ENCODE measurements at places on chromosomes 7 and 10.
A peak's percentile ranks its signal among the peaks of the same experiment; 100 is the strongest.

DNA sequence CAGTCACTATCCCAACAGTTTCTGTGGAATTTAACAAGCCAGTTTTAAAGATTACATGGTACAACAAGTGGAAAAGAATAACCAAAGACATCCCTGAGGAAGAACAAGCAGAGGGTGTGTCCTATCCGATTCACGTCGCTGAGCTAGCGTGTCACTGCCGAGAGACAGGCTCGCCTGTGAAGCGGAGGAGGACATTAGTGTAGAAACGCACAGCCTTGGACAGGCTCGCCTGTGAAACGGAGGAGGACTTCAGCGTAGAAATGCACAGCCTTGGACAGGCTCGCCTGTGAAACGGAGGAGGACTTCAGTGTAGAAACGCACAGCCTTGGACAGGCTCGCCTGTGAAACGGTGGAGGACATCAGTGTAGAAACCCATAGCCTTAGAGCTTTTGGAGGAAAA is 52.7 kb upstream of the INPP5A start:
- DNase-seq, result no peak

DNA sequence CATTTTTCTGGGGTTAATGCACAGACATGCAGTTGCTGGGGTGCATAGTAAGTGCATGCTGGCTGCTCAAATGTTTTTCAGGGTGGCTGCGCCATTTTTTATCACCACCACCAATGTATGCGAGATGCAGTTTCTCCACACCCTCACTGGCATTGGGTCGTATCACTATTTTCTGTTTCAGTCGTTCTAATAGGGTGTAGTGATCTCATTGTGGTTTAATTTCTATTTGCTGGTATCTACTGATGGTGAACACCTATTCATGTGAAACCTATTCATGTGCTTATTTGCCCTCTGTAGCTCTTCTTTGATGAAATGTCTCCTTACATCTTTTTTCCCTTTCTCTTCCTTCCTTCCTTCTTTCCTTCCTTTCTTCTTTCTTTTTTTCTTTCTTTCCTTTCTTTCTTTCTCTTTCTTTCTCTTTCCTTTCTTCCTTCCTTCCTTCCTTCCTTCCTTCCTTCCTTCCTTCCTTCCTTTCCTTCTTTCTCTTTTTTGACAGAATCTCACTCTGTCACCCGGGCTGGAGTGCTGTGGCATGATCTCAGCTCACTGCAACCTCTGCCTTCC is 84.3 kb downstream of the ELFN1 start:
- DNase-seq, result no peak

DNA sequence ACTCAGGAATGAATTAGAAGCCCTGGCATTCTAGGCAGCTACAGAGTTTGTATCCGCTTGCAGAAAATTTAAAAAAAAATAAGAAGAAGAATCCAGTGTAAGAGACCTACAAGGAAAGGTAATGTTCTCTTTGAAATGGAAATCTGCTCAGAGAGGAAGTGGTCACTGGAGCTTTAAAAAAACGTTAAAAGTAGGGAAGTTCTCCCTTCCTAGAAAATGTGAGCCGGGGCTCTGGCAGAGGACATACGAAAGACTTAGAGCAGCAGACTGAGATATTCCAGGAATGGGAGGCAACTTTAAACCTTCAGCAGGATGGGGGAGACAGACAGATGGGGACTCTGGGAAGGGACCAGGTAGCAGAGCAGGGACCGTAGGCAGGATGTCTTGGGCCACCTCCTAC is 149.4 kb upstream of the NPS start:
- no peak for DNase-seq

GRCh38 chr10:3935933-3936359 is 150.9 kb upstream of the KLF6 start:
- DNase-seq, result peak; percentile 77

- no peak for DNase-seq
These were observed 10.0 kb downstream of the TLX1 start for GRCh38 chr10:101140950-101141615.

- DNase-seq, result no peak
These were observed 23.6 kb downstream of the PITRM1 start for GRCh38 chr10:3148994-3149393.

- no peak for DNase-seq
These were observed 48.0 kb downstream of the BRAF start for GRCh38 chr7:140876519-140877248.

DNA sequence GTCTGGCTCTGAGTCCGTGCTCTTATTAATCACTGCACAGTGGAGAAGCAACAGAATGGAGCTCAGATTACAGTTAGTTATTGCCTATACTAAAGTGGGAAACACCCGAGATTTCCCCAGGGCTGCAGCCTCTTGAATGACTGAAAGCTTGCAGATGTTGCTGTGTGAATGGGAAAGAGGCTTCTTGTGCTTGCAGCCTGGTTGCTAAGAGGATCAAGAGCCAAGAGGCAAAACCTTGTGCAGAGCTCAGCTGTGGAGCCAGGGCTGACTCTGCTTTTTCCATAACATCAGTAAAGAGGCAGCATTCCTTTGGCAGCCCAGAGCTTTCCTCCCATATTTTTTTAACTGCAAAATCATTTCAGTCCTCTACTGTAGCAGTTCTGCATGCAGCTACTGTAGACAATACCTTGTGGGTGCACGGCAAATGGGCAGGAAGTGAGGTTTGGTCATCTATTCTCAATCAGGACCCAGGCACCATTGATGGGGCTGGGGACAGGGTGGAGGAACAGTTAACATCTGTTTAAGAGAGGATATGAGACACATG is 86.5 kb downstream of the RALA start:
- DNase-seq, result peak; percentile 60

- no peak for DNase-seq
These were observed 127.6 kb upstream of the RHOBTB1 start for GRCh38 chr10:61071580-61071979.

DNA sequence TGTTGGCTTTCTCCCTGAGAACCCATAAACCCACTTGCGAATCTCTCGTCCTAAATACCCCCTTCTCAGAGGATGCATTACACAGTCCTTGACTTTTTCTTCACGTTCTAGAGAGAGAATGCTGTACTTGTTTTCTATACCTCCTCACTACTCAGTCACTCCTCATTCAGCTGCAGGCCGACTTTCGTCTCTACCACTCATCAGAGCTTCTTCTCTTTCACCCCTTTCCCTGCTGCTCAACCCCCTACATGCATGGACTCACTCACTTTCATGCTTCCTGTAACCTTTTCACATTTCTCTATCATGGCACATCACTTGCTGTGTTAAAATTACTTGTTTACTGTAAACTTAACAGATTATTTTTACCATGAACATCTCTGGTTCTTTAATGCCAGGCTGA is 19.8 kb downstream of the MDFIC start:
- DNase-seq, result no peak

- no peak for DNase-seq
These were observed 202.9 kb downstream of the GLRX3 start for GRCh38 chr10:130339091-130339490.

GRCh38 chr10:33832124-33832787 is 497.8 kb upstream of the NRP1 start:
- DNase-seq, result no peak

GRCh38 chr10:119406601-119407253 is 135.8 kb downstream of the RGS10 start:
- DNase-seq, result no peak

DNA sequence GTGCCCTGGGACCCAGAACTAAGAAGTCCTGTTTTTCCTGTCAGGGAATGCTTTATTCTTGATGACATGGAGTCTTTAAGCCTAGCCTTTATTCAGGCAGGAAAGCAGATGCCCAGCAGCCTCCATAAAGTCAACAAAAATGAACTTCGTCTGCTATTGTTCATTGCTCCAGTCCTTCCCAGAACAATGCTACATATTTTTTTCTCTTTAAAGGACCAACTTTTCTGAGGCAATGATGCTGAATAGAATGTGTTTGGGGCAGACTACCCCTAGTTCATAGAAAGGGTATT is 47.6 kb upstream of the PDCD4 start:
- no peak for DNase-seq

- DNase-seq, result no peak
These were observed 9.8 kb downstream of the CDHR1 start for GRCh38 chr10:84204122-84204521.

DNA sequence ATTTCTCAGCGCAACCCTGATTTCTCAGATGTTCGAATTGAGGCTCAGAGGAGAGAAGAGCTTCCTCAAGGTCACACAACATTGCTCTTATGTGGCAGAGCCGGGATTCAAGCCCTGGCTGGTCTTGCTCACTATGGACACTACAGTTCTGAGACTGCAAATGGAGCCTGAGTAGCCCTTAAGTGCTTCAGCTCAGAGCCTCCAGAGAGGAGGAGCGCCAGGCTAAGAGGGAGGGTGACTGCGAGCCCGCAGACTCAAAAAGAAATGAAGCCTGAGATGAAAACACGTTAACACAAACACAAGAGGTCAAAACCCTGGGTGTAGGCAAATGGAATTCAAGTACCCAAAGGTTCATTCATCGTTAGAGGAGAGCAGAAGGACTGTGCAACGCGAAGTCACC is 13.9 kb downstream of the ARHGAP22 start:
- DNase-seq, result no peak

- DNase-seq, result no peak
These were observed 18.5 kb downstream of the CFAP70 start for GRCh38 chr10:73340121-73340520.

DNA sequence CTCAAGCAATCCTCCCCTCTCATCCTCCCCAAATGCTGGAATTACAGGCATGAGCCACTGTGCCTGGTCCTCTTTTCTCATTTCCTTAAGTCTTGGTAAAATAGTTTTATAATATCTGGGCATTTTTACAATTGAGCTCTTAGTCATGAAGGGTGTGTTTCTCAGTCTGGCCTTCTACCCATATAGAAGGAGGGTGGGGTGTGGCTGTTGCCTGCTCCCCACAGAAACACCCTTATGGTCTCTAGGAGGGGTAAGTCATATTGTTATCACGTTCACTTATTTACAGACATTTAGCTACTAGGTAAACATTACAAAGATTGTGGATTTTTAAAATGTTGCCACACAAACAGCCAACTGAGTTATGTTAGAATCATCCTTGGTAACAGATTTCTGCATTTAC is 6.7 kb upstream of the OTUD1 start:
- no peak for DNase-seq

GRCh38 chr7:84469034-84469433 is 274.4 kb upstream of the SEMA3A start:
- no peak for DNase-seq

- no peak for DNase-seq
These were observed 110.7 kb downstream of the ANKRD30A start for GRCh38 chr10:37236093-37236492.

DNA sequence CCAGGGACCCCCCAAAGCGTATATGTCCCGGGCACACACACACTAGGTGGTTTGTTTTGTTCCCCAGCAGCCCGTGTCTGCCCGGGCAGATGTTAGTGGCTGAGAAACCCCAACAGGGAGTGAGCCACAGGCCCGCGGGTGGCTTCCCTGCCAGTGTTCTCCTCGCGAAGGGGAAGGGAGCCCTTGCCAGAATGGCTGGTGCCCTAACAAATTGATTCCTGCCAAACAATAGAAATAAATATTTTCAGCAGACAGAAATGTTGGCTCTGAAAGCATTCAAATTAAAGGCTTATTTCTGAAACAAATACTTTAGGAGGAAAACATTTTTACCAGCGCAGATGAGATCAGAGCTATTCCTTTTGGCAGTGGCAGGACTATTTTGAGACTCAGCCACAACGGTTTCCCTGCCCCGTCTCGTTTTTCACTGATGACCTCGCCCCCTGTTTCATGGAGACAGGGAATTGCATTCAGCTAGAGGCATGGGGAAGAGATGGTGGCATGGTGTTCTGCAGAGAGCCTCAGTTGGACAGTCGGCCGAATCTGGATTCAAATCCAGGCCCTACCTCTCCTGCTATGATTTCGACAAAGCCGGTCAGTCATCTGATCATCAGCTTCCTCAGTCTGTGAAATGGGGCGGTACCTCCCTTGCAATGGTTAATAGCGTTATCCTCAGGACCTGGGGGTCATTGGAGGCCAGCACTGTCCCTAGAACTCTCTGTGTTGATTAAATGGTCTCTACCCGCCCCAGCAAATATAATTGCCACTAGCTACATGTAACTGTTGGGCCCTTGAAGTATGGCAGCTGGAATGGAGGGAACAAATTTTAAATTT is 84.5 kb downstream of the CUX1 start:
- DNase-seq, result peak; percentile 58

DNA sequence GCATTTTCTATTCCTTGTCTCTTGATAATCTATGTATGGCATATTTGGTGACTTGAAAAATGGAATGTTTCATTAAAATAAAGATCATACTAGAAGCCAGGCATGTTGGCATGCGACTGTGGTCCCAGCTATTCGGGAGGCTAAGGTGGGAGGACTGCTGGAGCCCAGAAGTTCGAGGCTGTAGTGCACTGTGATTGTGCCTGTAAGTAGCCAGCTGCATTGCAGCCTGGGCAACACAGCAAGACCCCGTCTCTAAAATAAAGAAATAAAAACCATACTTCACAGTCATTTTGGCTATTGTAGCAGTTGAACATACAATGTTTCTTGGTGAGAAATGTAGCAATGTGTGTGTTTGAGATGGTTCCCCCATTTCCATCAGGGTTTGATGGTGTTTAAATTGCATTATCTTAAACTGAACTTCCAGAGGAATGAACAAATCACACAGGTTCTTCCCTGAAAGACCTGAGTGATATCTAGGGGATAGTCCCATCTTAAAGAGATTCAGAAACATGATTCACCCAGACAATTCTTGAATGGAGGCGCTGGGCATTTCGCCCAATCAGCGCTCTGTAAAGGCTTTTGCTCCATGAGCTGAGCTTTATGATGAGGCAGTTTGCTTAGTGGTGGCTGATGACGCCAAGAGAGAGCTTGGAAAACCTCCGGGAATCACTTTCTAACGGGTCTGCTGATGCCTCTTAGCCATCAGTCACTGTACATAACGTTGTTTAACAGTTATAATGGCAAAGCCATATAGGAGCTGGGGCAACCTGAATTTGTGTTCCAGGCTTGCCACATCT is 19.4 kb upstream of the BTBD16 start:
- DNase-seq, result no peak

DNA sequence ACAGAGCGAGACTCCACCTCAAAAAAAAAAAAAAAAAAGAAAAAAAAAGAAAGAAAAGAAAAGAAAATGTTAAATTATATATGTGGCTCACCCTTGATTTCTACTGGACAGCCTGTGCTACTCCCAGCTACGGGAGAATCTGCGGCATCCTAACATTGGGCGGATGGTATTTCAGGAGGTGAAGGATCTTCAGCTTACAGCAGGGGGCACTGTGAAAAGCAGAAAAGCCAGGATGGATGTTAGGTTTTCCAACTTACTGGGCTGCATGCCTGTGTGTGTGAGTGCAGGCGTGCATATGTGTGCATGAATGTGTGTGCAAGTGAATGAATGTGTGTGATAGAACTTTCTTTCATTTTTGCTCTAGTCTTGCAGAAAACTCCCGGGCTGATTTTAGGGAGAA is 1066.5 kb downstream of the TYW1 start:
- DNase-seq, result peak; percentile 34

GRCh38 chr10:53209944-53210611 is 437.5 kb upstream of the MBL2 start:
- peak; percentile 76 for DNase-seq

- DNase-seq, result no peak
These were observed 184.2 kb downstream of the STK31 start for GRCh38 chr7:23893942-23894891.

- DNase-seq, result no peak
These were observed 241.0 kb downstream of the GALNT17 start for GRCh38 chr7:71372991-71373390.
